ENCODE measurements at places on chromosomes 1 and 21. TPM values are rescaled to one million over a fixed set of nuclear protein-coding genes. Genes with fewer than 3 reads are reported as not detected.

IQGAP3 gene
- total RNA-seq = 0.07 TPM

LGR6 gene
- not detected for total RNA-seq

RNU1-1 gene
- total RNA-seq = 4,558 TPM

- DNase-seq = no peak
- H3K27ac ChIP-seq = no peak overlapping the region
- no peak overlapping the region for H3K4me3 ChIP-seq
- H3K36me3 ChIP-seq = no peaks in the 10 kb centered on the region
- H3K27me3 ChIP-seq = no peaks in the 10 kb centered on the region
- no peaks in the 10 kb centered on the region for H3K4me1 ChIP-seq
Measured at GRCh38 chr1:246364415-246364941, 142.6 kb downstream of the SMYD3 start.

GRCh38 chr1:69421286-69421685 is 146.4 kb upstream of the LRRC7 start:
- H3K27ac ChIP-seq = no peak overlapping the region
- H3K4me1 ChIP-seq = no peaks in the 10 kb centered on the region
- no peaks in the 10 kb centered on the region for H3K36me3 ChIP-seq
- no peaks in the 10 kb centered on the region for H3K27me3 ChIP-seq
- no peak overlapping the region for H3K4me3 ChIP-seq
- DNase-seq = no peak

All from psoas muscle (tissue), 8 donors.